Neural crest cell (in vitro differentiated cells): ENCODE measurements at places on chromosomes 6 and 20. TPM values are rescaled to one million over a fixed set of nuclear protein-coding genes. Genes with fewer than 3 reads are reported as not detected.

DNA sequence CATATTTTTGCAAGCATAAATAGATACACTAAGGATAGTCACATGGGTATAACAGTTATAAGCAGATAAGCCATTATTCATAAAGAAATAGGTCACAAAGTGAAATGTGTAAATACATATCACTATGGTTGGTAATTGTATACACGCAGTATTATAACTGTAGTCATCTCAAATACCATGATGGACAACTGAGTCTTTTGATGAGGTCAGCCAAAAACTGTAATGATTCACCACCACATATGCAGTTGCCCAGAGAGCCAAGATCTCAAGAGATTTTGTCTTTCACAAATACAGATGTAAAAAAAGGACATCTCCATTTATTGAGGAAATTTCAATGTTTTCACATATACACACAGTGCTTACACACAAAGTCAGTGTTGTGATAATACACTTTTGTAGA, 28.3 kb downstream of the ZNF292 start:
- peaks cover 3% of the 10 kb centered on the region for H3K36me3 ChIP-seq
- no peak overlapping the region for H3K27ac ChIP-seq
- no peak for DNase-seq
- H3K4me1 ChIP-seq = peaks cover 10% of the 10 kb centered on the region

GRCh38 chr6:82712826-82713225, 349.2 kb downstream of the TPBG start:
- H3K36me3 ChIP-seq = peaks cover 7% of the 10 kb centered on the region
- no peak overlapping the region for H3K4me3 ChIP-seq
- no peak overlapping the region for H3K27ac ChIP-seq
- H3K4me1 ChIP-seq = no peaks in the 10 kb centered on the region
- H3K27me3 ChIP-seq = no peaks in the 10 kb centered on the region
- no peak for DNase-seq

DNA sequence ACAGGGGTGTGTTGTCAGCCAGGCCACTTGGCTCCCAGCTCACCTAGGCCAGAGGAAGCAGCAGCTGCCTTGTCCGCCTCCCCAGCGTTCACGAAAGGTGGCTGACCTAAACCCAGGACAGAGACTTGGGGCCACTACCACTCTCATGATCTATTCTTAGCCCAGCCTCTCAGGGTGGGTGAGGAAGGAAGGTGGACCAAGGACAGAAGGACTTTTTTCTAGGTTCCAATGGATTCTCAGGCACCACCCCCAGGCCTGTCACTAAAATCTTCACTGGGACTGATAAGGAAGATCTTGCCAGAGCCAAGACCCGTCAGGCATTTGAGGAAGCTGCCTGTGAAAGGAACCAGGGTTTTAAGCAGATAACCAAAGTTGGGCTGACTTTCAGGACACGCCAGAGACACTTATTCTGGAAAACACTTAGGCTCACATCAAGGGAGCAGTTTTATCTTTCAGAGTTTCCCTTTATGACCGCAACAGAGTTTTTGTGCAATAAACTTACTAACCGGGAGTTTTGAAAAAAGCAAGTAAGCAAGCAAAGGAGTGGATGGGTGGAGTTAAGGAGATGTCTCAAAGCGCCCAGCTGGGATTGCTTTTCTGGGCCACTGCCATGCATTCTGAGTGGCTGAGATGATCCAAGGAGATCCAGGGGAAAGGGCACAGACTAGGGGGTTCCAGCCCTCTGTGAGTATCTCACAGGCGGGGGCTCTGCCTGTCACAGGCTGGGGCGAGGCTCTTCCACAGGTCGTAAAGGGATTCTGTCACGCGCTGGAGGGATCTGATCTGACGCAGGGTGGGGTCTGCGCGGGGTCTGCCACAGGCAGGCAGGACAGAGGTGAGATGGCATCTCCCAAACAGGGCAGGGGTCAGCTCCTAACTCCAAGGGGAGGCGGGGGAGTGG, 989 bp downstream of the FITM2 start:
- H3K4me1 ChIP-seq = peaks cover 18% of the 10 kb centered on the region
- H3K27me3 ChIP-seq = peaks cover 12% of the 10 kb centered on the region
- peak overlapping the region; percentile 71 for H3K27ac ChIP-seq
- no peak for DNase-seq

GRCh38 chr20:3686421-3686820, 4.6 kb upstream of the ADAM33 start:
- no peak for DNase-seq
- peaks cover 34% of the 10 kb centered on the region for H3K27me3 ChIP-seq
- H3K4me3 ChIP-seq = no peak overlapping the region
- no peaks in the 10 kb centered on the region for H3K36me3 ChIP-seq

- no peaks in the 10 kb centered on the region for H3K27me3 ChIP-seq
- peaks cover 30% of the 10 kb centered on the region for H3K36me3 ChIP-seq
- peak overlapping the region; percentile 37 for H3K27ac ChIP-seq
- peak overlapping the region; percentile 14 for H3K4me3 ChIP-seq
- no peak for DNase-seq
- peaks cover 40% of the 10 kb centered on the region for H3K4me1 ChIP-seq
Measured at GRCh38 chr6:148447521-148448230, 105.0 kb downstream of the SASH1 start.

DNA sequence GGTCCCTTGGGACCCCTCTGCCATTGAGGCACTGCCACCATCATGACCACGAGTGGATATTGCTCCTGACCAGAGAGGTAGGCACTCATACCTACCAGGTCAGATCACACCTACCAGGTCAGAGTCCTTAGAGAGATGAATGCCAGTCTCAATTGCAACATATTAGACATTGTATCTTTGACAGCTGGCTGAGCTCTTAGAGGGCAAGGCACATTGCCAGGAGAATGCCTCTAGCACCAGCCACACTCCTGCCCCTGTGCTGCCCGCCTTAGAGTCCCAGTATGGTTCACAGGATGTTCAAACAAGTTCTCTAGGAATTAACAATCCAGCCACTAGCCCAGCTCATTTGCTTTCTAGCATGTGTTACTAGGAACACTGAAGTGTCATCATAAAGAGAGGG, 65.9 kb downstream of the TMEM244 start:
- H3K27ac ChIP-seq = no peak overlapping the region
- no peaks in the 10 kb centered on the region for H3K27me3 ChIP-seq
- no peaks in the 10 kb centered on the region for H3K36me3 ChIP-seq
- no peaks in the 10 kb centered on the region for H3K4me1 ChIP-seq
- no peak for DNase-seq

DNA sequence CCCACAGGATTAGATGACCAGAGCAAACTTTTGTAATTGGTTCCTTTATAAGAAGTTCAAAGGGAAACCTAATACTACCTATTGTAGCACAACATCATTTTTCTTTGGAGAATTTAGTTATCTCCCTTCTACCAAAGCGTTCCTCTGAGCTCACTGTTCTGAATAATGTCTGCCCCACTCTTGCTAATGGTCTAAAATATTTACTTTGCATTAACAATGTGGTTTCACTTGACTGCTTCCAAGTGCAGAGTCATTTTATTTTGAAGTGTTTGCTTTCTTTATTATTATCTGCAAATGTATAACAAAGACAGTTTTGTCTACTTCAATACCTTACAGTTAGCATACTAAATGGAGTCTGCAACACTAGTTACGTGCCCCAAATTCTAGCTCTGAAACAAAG, 15.0 kb downstream of the TRAPPC3L start:
- H3K27me3 ChIP-seq = peaks cover 19% of the 10 kb centered on the region
- H3K4me1 ChIP-seq = peaks cover 33% of the 10 kb centered on the region
- no peaks in the 10 kb centered on the region for H3K36me3 ChIP-seq
- no peak overlapping the region for H3K4me3 ChIP-seq

DNA sequence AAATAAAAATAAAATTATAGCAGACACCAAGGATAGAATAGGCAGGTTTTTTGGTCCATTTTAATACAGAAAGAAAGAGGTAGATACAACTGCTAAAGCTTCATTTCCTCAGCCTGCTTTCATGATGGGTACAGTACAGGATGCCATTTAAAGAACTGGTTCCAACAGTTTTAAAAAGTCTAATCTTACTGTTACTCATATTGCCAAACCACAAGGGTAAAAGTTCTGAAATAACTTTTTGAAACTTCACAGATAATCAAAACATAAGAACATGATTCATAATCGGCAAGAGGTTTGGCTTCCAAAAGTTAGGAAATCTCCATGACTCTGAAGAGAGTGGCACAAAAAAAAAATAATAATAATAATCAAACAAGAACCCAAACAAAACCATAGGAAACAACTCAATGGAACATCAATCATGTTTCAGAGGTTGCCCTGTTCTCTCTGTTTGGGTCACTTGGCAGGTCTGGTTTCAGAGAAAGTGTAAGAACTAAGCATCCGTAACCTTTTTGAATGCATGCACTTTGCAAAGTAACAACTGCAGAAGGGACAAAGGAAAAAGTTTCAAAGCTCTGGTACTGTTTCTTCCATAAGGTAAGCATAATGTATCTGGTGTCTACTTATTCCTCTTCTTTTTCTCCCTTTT, 79.7 kb downstream of the SMLR1 start:
- peaks cover 32% of the 10 kb centered on the region for H3K4me1 ChIP-seq
- peaks cover 21% of the 10 kb centered on the region for H3K36me3 ChIP-seq
- DNase-seq = no peak
- no peak overlapping the region for H3K4me3 ChIP-seq

- no peak overlapping the region for H3K4me3 ChIP-seq
- H3K27ac ChIP-seq = peak overlapping the region; percentile 70
- DNase-seq = no peak
- H3K27me3 ChIP-seq = peaks cover 5% of the 10 kb centered on the region
- no peaks in the 10 kb centered on the region for H3K4me1 ChIP-seq
Measured at GRCh38 chr6:157246048-157246630, 77.2 kb downstream of the TMEM242 start.

DNA sequence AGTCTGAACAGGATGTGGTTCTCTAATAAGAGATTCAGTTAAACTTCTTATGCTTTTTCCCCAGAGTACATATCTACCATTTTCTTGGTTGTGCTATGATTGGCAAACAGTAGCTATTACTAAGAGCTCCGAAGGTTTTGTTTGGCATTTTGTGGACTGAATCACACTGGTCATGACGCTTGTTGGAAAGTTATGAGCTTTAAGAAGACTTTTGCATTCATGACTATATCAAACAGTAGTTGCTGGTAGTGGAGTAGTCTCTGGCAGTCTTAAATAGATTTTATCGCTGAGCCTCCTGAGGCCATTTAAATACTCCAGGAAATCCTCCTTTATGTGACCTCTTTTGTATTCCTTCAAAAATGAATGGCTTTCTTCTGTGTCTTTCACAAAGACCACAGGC, 40.8 kb downstream of the CCDC170 start:
- H3K4me3 ChIP-seq = no peak overlapping the region
- no peaks in the 10 kb centered on the region for H3K27me3 ChIP-seq
- H3K36me3 ChIP-seq = peaks cover 2% of the 10 kb centered on the region
- H3K27ac ChIP-seq = no peak overlapping the region

GRCh38 chr6:100701728-100702127, 179.4 kb downstream of the ASCC3 start:
- no peaks in the 10 kb centered on the region for H3K27me3 ChIP-seq
- no peak overlapping the region for H3K27ac ChIP-seq

DNA sequence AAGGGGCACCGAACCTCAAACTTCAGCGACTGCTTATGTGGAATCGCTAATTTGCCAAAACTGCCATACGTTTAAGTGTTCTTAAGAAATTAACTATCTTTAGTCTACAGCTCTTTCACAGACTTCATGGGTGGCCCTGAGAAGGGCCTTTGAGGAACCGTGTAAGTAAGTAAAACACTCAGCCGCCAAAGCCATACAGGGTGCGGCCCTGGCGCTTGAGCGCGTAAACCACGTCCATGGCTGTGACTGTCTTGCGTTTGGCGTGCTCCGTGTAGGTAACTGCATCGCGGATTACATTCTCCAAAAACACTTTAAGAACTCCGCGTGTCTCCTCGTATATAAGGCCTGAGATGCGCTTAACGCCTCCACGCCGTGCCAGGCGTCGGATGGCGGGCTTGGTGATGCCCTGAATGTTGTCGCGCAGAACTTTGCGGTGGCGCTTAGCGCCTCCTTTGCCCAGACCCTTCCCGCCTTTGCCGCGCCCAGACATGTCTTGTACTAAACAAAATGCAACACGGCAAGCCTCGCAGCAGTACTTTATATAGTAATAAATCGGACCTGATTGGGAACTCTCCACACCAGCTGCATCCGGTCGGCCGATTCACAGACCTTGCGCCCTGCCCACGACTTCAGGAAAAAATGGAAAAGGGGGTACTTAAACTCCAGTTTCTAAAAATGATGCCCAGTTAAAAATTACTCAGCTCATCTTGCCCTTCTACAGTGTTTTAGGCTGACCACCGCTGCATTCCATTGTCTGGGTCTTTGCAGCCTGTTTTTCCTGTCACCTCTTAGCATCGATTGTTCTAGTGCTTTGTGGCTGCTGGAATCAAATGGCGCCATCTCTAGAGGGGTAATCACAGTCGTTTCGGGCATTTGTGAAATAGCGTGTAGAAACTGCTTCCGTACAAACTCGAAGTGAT, 38.9 kb downstream of the OR2B2 start:
- H3K36me3 ChIP-seq = peaks cover 11% of the 10 kb centered on the region
- H3K4me1 ChIP-seq = peaks cover 46% of the 10 kb centered on the region
- H3K27ac ChIP-seq = peak overlapping the region; percentile 78

DNA sequence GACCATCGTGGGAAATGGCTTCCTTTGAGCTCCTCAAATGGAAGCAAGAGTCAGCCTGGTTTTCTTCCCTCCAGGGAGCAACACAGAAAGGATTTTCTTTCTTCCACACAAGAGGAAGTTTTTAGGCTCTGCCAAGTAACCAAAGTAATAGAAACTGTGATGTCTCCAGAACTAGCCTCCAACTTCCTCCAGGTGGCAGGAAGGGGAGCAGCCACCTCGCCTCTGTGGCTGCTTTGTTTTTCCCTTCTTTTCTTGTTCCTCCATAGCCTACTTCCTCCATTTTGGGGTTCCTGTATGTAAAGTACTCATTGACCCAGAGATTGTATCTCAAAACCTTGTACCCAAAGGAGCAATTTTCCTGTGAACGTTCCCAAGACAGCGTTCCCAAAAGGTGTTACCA, 32.7 kb upstream of the CCR6 start:
- H3K4me1 ChIP-seq = peaks cover 10% of the 10 kb centered on the region
- no peak overlapping the region for H3K4me3 ChIP-seq
- no peak for DNase-seq
- H3K27me3 ChIP-seq = no peaks in the 10 kb centered on the region

GRCh38 chr6:37168811-37169495, 999 bp upstream of the PIM1 start:
- no peak for DNase-seq
- peaks cover 37% of the 10 kb centered on the region for H3K27me3 ChIP-seq
- peak overlapping the region; percentile 96 for H3K4me3 ChIP-seq
- peaks cover 31% of the 10 kb centered on the region for H3K4me1 ChIP-seq

The CLPSL2 gene
- not detected in 2 replicates for total RNA-seq

The SEL1L2 gene
- total RNA-seq = not detected in 2 replicates

The MOCS3 gene
- 6.1 and 6.5 TPM in 2 replicates for total RNA-seq

The TCF19 gene
- 21.7 and 21.8 TPM in 2 replicates for total RNA-seq

The MAP1LC3A gene
- 17.5 and 17.8 TPM in 2 replicates for total RNA-seq

The KHDC1L gene
- 1.0 TPM in 1 of 2 replicates, not detected in the other for total RNA-seq

The LGSN gene
- total RNA-seq = not detected in 2 replicates
